ENCODE measurements at places on chromosomes 2 and 18. TPM values are rescaled to one million over a fixed set of nuclear protein-coding genes. Genes with fewer than 3 reads are reported as not detected.

DNA sequence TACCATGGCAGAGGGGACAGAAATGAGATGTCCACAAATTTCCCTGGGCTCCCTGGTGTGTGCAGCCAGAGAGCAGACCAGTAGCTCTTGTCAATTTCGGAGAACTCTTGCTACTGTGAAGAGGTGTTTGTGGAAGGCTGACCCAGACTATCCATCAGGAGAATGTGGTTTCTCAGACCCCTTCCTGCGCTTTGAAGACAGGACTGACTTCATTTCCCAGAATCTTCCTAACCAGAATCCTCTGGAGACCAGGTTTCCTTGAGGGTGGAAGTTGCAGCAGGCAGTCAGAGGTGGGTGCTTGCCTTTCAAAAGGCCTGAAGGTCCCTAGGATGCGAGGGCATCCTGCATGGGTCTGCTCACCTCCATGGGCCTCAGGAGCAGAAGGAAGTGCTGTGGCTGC is 121.9 kb downstream of the LAMA3 start:
- no peak for DNase-seq

The CCDC74B gene
- 2.6 TPM for total RNA-seq

GRCh38 chr18:23716966-23717365 is 27.7 kb downstream of the LAMA3 start:
- no peak for DNase-seq

The MOGAT1 gene
- total RNA-seq = not detected

The CPLX4 gene
- not detected for total RNA-seq

The RAPGEF4 gene
- 4.8 TPM for total RNA-seq

DNA sequence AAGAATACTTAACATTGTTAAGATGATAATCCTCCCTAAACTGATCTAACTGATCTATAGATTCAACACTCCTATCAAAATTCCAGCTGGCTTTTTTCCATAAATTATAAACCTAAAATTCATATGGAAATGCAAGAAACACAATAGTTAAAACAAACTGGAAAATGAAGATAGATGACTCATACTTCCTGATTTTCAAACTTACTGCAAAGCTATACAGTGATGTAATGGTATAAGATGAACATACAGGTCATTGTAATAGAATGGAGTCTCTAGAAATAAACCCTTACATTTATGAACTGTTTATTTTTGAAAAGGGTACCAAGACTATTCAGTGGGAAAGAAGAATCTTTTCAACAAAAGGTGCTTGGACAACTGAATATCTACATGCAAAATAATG is 32.3 kb downstream of the UBXN4 start:
- DNase-seq = no peak

DNA sequence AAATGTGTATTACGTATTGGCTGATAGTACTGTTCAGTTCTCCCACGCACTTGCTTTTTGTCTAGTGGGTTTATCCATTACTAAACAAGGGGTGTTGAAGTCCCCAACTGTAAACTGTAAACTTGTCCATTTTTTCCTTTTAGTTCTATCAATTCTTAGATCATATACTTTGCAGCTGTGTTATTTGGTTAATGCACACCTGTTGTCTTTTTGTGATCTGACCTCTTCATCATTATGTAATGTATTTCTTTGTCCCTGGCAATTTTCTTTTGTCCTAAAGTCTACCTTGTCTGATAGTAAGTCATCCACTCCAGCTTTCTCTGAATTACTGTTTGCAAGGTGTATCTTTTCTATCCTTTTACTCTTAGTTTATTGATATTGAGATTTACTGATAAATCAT is 21.9 kb downstream of the MCEE start:
- DNase-seq = no peak

GRCh38 chr2:191625016-191625415 is 52.9 kb upstream of the NABP1 start:
- no peak for DNase-seq

The UGT1A1 gene
- total RNA-seq = 1.7 TPM

GRCh38 chr2:119049968-119050704 is 108.1 kb downstream of the MARCO start:
- no peak for DNase-seq

- DNase-seq = no peak
Observed at GRCh38 chr2:235614900-235615712, 121.3 kb downstream of the AGAP1 start.

The CYP20A1 gene
- 24.5 TPM for total RNA-seq

The ABCG5 gene
- total RNA-seq = 3.5 TPM

The ADRA2B gene
- total RNA-seq = 0.67 TPM

GRCh38 chr2:109419960-109420370 is 193.8 kb downstream of the SEPTIN10 start:
- no peak for DNase-seq

- DNase-seq = no peak
Observed at GRCh38 chr2:64939332-64939917, 49.8 kb upstream of the SLC1A4 start.

DNA sequence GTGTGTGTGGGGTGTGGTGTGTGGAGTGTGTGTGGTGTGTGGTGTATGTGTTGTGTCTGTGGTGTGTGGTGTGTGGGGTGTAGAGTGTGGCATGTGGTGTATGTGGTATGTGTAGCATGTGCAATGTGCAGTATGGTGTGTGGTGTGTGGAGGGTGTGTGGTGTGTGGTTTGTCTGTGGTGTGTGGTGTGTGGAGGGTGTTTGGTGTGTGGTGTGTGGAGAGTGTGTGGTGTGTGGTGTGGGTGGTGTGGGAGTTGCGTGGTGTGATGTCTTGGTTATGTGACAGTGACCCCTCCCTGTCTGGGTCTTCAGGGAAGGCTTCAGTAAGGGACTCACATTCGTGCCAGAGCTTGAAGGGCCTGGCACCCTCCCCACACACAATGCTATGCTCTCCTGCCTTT is 718.2 kb upstream of the SOX11 start:
- DNase-seq = no peak

- DNase-seq = no peak
Observed at GRCh38 chr2:160783474-160783873, 289.9 kb upstream of the RBMS1 start.

The PSMA8 gene
- not detected for total RNA-seq

DNA sequence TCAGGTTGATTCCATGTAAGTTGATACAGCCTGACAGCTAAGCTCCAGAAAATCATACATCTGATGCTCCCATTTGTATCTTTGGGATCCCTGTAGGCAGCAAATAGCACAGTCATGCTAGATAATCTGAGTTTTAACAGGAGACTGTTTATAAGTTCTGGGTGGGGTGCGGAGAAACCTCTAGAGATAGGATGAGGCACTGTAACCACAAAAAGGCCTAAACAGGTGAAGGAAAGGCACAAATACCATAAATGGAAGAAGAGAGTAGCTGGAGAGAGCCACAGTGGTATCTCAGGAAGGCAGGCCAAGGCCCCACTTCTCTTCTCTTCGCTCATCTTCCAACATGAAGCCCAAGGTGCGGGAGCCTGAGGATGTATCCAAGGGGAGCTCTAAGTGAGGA is 18.1 kb upstream of the B4GALT6 start:
- DNase-seq = no peak

GRCh38 chr2:166410828-166411472 is 35.2 kb upstream of the SCN9A start:
- no peak for DNase-seq

DNA sequence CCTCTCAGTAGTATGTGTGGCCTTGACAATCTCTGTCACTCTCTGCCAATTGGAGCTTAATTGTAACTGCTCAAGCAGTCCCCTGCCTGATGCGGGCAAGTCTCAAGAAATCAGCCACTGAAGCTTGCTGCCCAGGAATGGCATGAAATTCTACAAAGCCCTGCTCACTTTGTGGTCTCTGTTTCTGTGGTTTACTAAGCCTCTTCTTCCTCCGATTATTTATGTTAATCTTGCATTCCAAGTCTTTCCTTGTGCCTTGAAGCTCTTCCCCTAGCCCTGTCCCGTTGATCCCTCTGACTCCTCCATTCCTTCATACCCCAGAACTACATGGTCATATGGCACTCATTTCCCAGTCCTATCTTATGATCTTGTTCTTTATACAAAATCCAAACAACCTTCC is 489.3 kb upstream of the CHST9 start:
- DNase-seq = no peak

DNA sequence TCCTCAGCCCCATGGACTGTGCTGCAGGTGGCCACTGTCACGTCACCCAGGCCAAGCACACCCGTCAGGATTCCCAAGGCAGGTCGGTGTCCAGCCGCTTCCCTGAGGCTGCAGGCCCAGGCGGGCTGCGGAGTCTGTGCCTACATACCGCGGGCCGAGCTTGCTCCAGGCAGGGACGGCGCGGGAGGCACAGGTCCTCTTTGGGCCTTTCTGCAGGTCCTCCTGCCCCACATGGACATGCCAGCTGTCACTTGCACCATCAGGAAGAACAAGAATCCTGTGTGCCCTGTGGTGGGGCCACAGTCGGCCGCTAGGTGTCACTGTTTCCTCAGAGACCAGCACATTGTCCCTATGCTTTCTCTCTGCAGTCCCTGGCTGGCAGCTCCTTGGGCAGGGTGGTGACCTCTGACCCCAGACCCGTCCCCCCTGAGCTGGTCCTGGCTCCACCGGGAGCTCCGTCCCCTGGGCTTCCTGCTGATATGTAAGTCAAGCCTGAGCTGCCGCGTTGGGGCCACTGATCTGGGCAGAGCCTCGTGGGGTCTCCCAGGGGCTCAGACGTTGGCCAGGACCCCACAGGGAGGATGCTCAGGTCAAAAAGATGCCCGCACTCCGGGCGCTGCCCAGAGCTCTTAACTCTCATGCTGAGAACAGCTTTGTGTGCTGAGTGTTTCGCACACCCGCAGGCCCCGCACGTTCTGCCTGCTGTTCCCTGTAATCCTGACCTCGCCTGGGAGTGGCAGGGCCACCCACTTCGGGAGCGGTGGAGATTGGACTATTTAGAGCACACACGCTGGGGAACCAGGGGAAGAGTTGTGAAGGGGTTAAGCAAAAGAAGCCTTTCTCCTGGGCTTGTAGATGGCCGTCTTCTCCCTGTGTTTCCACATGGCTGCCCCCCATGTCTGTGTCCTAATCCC is 17.3 kb upstream of the AGXT start:
- DNase-seq = peak; percentile 92

DNA sequence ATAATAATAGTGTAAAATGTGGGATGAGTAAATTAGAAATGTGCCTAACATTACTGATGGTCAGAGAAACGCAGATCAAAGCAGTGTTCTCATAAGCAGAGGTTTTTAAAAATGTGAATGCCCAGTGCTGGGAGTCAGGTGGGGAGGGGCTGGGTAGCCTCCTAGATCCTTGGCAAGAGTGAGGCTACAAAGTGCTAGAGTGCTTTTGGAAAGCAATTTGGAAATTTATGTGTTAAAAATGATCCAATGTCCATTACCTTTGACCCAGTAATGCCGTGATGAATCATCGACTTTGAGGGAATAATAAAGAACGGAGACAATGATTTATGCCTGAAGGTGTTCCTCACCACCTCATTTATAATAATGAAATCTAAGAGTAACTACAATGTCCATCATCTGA is 44.9 kb upstream of the TWIST2 start:
- DNase-seq = no peak

The SLC9A4 gene
- not detected for total RNA-seq
